Testis (tissue), 5 donors: ENCODE measurements at places on chromosomes 11 and 22. TPM values are rescaled to one million over a fixed set of nuclear protein-coding genes. Genes with fewer than 3 reads are reported as not detected.
A peak's percentile ranks its signal among the peaks of the same experiment; 100 is the strongest.

FREY1 gene
- total RNA-seq = 19.2 TPM

CSNK1E gene
- total RNA-seq = 133 TPM

RAG1 gene
- total RNA-seq = 1.5 TPM

BATF2 gene
- 1.5 TPM for total RNA-seq

CELSR1 gene
- 13.8 TPM for total RNA-seq

FAM83F gene
- 30.2 TPM for total RNA-seq

IGSF9B gene
- total RNA-seq = 71.9 TPM

GRCh38 chr11:130773244-130773820 is 142.9 kb downstream of the SNX19 start:
- H3K36me3 ChIP-seq = no peaks in the 10 kb centered on the region
- H3K4me1 ChIP-seq = no peaks in the 10 kb centered on the region
- H3K27me3 ChIP-seq = no peaks in the 10 kb centered on the region

DNA sequence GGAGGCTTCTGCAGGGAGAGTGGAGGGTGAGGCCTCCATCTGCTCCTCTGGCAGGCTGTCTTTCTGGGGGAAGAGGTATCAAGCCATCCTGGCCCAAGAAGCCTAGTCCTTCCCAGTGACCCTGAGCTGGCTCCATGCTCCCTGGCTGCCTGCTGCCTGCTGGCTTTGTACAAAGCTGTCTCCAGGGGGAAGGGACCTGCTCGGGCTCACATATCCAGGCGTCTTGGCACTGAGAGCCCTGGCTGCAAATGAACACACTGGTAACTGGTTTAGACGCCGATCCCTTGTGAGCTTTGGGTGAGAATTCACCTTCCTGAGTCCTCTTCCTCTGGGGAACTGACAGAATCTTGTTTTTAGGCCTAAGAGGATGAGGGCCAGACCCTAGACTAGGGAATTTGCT is 210.3 kb upstream of the ZBED5 start:
- no peaks in the 10 kb centered on the region for H3K4me1 ChIP-seq
- H3K27ac ChIP-seq = no peak overlapping the region
- no peak overlapping the region for H3K4me3 ChIP-seq
- DNase-seq = no peak

DNA sequence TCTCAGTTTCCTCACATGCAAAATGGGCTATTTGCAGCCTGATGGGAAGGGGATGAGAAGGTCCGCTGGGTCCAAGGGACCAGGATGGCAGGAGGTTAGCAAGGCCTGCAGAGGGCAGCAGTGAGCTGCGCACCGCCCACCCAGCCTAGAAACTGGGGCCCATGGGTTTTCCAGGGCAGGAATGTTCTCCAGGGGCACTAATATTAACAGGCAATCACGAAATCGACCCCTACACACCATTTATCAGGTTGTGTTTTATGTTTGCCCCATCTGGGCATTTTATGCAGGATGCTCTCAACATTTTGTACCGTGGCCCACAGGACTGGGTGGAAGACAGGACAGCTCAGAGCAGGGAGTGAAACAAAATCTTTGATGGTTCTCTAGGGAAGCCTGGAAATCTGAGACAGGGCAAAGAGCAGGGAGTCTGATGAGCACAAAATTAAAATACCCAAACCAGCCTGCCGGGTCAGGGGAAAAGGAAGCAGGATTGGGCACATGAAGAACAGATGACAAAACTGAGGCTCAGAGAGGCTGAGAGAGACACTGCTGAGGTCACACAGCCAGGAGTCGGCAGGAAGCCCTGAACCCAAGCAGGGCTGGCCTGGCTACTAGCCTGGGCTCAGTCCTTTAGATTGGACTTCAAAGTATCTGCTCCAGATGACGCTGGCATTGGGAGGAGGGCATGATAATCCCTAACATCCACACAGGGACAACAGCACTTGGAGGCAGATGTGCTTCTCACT is 1.6 kb upstream of the BCR start:
- H3K36me3 ChIP-seq = no peaks in the 10 kb centered on the region
- peak; percentile 71 for DNase-seq
- peak overlapping the region; percentile 75 for H3K27ac ChIP-seq

DNA sequence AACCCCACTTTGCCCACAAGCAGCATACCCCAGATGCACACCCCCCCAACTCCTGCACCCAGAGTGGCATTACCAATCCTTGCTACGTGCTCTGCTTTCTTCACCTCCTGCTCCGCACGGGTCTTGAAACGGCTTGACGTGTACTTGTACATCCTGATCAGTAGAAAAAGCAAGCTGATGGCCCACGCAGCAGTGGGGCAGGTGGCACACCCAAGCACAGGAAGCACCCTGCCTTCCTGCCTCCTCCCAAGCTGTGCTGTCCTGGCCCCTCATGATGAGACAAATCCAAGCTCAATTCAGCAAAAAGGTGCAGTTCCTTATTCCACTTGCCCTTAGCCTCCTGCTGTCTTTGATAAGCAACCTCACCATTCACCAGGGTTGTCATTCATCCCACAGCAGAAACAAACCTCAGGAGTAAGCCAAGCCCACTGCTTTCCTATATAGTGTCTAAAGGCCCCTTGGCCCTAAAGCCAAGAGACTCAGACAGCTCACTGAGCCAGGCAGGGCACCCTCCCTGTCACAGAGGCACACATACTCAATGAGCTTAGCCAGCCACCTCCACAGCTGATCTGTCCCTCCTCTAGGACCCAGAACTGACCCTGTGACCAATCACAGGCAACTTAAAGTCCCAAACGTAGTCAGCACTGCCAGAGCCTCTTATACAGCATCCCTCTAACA is 27.8 kb downstream of the MORC2 start:
- no peaks in the 10 kb centered on the region for H3K27me3 ChIP-seq
- H3K27ac ChIP-seq = no peak overlapping the region
- no peaks in the 10 kb centered on the region for H3K4me1 ChIP-seq
- no peaks in the 10 kb centered on the region for H3K36me3 ChIP-seq
- no peak overlapping the region for H3K4me3 ChIP-seq
- no peak for DNase-seq

GRCh38 chr22:17638182-17638431 is 450 bp upstream of the BCL2L13 start:
- peaks cover 30% of the 10 kb centered on the region for H3K4me1 ChIP-seq
- H3K27ac ChIP-seq = peak overlapping the region; percentile 99
- peak overlapping the region; percentile 97 for H3K4me3 ChIP-seq
- H3K27me3 ChIP-seq = no peaks in the 10 kb centered on the region

GRCh38 chr11:66230156-66230555 is 38.3 kb upstream of the RAB1B start:
- no peak overlapping the region for H3K27ac ChIP-seq
- no peaks in the 10 kb centered on the region for H3K4me1 ChIP-seq
- no peak overlapping the region for H3K4me3 ChIP-seq
- no peaks in the 10 kb centered on the region for H3K27me3 ChIP-seq
- DNase-seq = no peak

DNA sequence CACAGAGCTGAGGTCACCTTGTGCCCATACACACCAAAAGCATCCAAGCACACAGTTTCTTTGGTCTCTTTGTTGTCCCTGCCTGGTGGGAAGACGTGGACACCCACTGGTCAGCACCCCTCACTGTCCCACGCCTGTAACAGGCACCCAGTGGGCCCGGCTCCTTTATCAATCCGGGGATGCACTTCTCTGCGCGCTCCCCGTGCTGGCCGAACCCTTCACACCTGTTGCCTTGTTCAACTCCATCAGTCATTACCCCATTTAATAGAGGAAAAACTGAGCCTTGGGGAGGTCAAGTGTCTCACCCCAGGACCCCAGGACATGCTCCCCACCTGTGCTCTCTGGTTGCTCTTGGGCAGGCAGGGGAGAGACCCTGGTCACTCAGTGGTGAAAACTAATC is 49.7 kb upstream of the FGF3 start:
- no peak overlapping the region for H3K27ac ChIP-seq
- H3K27me3 ChIP-seq = no peaks in the 10 kb centered on the region
- no peaks in the 10 kb centered on the region for H3K4me1 ChIP-seq
- no peaks in the 10 kb centered on the region for H3K36me3 ChIP-seq

DNA sequence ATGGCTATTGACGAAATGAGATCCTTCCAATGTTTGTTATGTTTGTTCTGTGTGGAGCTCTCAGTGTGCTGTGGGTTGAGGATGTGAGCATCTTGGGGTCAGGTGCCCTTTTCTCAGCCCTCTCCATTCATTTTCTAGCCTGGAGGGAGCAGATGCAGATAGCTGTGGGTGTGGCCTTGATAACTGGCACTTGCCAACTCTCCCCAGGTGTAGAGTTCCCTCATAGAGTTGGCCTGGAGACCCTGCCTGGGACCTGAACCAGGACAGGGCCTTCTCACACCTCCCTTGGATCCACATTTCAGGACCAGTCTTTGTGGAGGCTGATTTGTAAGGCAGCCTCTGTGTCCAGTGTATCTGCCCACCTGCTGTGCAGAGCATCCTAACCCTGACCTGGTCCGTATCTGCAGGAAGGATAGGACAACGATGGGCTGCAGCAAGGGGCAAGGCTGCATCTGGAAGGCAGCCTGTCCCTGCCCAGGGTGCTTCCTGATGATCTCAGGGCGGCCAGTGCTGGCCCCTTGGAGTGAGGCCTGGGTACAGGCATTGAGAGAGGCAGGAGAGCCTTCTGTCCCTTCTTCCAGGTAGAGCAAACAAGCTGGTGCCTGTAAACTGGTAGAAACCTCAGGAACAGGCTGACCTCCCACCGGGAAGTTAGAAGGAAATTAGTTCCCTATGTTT is 245.9 kb downstream of the TBC1D22A start:
- H3K4me3 ChIP-seq = no peak overlapping the region
- H3K36me3 ChIP-seq = no peaks in the 10 kb centered on the region

GRCh38 chr11:40139066-40139465 is 1320.4 kb downstream of the LRRC4C start:
- H3K27me3 ChIP-seq = no peaks in the 10 kb centered on the region
- no peak for DNase-seq
- no peaks in the 10 kb centered on the region for H3K36me3 ChIP-seq
- H3K4me3 ChIP-seq = no peak overlapping the region
- H3K27ac ChIP-seq = no peak overlapping the region

DNA sequence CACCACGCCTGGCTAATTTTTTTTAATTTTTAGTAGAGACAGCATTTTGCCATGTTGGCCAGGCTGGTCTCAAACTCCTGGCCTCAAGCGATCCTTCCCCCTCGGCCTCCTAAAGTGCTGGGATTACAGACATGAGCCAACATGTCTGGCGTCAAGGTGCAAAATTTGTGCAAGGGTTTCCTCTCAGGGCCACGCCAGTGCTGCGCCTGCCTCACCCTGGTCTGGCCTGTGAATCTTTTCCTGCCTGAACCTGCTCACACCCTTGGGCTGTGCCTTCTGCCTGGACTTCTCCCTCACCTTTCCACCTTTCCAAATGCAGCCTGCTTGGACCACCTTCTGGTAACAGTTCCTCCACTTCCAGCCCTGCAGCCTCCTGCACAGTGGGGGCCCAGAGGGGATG is 43.4 kb downstream of the MCM5 start:
- H3K27ac ChIP-seq = no peak overlapping the region
- no peak overlapping the region for H3K4me3 ChIP-seq
- H3K27me3 ChIP-seq = no peaks in the 10 kb centered on the region
- no peaks in the 10 kb centered on the region for H3K36me3 ChIP-seq
- no peaks in the 10 kb centered on the region for H3K4me1 ChIP-seq

- no peak for DNase-seq
- no peaks in the 10 kb centered on the region for H3K27me3 ChIP-seq
- no peaks in the 10 kb centered on the region for H3K36me3 ChIP-seq
- no peak overlapping the region for H3K4me3 ChIP-seq
Observed at GRCh38 chr11:34411791-34412190, 26.9 kb upstream of the CAT start.

GRCh38 chr11:87398931-87399330 is 361.2 kb downstream of the TMEM135 start:
- H3K27ac ChIP-seq = no peak overlapping the region
- no peaks in the 10 kb centered on the region for H3K36me3 ChIP-seq
- no peaks in the 10 kb centered on the region for H3K4me1 ChIP-seq
- H3K4me3 ChIP-seq = no peak overlapping the region

DNA sequence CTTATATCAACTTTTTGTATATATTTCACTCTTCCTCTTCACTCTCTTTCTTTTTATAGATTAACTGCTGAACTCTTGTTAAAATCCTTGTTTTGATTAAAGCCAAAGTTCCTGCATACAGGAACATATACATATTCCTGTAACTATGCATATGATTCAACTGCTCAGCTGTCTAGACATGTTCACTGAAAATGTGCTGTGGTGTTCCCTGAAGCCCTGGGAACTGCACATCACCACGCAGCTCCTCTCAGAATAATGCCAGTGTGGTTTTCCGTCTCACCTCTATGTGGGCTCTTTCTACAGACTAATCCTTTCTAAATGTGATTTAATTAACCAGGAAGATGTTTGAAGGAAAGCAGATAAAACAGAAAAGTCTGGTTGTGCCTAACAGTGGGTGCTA is 25.6 kb upstream of the MMP12 start:
- H3K4me3 ChIP-seq = no peak overlapping the region
- H3K36me3 ChIP-seq = no peaks in the 10 kb centered on the region
- no peaks in the 10 kb centered on the region for H3K27me3 ChIP-seq
- H3K27ac ChIP-seq = no peak overlapping the region
- H3K4me1 ChIP-seq = no peaks in the 10 kb centered on the region
- no peak for DNase-seq

DNA sequence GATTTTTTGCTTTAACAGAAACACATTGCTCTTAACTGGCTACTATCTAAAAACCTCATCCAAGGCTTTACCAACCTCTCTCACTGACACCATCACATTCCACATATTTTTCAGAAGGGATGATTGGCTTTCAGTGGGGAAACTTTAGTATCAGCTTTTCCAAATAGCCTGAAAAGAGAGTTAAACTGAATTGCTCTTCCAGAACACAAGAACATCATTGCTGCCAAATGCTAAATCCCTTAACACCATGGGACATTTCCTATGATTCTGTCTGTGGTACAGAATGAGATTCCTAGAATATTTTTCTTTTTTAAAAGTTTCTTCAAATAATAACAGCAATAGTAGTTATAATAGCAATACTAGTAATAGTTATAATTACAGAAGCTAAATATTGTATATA is 45.4 kb downstream of the SOX6 start:
- H3K36me3 ChIP-seq = no peaks in the 10 kb centered on the region
- no peak overlapping the region for H3K27ac ChIP-seq
- no peaks in the 10 kb centered on the region for H3K27me3 ChIP-seq
- H3K4me3 ChIP-seq = no peak overlapping the region
- no peak for DNase-seq
- no peaks in the 10 kb centered on the region for H3K4me1 ChIP-seq

GRCh38 chr11:113752932-113753331 is 20.6 kb downstream of the ZW10 start:
- no peaks in the 10 kb centered on the region for H3K27me3 ChIP-seq
- H3K4me1 ChIP-seq = no peaks in the 10 kb centered on the region
- H3K36me3 ChIP-seq = no peaks in the 10 kb centered on the region
- no peak for DNase-seq

DNA sequence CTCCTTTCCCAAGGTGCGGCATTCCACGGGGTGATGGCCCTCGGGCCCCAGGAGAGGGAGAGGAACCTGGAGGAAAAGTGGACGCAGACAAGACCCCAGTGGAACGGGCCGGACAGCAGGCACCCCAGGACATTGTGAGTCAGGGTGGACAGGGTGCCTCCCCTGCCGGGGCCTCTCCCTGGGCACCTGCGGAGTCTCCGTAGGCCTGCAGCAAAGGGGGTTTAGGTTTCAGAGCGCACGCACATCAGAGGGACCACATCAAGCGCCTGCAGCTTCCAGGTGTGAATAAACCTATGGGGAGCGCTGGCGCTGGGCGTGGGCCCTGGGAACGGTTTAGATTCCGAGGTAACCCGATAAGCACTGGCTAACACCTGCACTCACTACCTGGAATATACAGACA is 22.7 kb upstream of the FGF19 start:
- no peaks in the 10 kb centered on the region for H3K36me3 ChIP-seq
- DNase-seq = no peak
- H3K4me1 ChIP-seq = no peaks in the 10 kb centered on the region
- H3K27me3 ChIP-seq = no peaks in the 10 kb centered on the region

- no peaks in the 10 kb centered on the region for H3K27me3 ChIP-seq
- H3K36me3 ChIP-seq = no peaks in the 10 kb centered on the region
- H3K4me1 ChIP-seq = peaks cover 6% of the 10 kb centered on the region
- peak; percentile 82 for DNase-seq
- no peak overlapping the region for H3K4me3 ChIP-seq
- H3K27ac ChIP-seq = no peak overlapping the region
Observed at GRCh38 chr11:68297812-68298658, 14.4 kb upstream of the LRP5 start.
